ENCODE measurements at places on chromosomes 1 and 21.

- no peak for DNase-seq
These were observed 100.9 kb upstream of the RUNX3 start for GRCh38 chr1:25030674-25031589.

DNA sequence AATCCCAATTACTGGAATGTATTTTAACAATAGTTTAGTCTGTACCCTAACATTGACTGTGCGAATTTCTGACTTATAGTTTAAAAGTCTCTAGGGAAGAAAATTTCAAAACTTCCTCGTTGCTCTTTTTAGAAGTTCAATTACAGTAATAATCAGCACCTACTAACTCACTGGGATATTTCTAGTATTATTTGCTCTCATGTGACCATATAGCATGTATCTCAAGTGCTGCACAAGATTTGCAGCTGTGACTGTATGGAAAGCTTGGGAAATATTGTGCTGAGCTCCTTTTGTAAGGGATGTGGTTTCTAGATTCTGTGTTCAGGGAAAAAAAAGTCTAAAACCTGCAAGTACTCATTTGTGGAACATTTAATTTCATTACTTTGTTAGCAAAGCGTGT is 153.1 kb downstream of the ST6GALNAC3 start:
- no peak for DNase-seq

DNA sequence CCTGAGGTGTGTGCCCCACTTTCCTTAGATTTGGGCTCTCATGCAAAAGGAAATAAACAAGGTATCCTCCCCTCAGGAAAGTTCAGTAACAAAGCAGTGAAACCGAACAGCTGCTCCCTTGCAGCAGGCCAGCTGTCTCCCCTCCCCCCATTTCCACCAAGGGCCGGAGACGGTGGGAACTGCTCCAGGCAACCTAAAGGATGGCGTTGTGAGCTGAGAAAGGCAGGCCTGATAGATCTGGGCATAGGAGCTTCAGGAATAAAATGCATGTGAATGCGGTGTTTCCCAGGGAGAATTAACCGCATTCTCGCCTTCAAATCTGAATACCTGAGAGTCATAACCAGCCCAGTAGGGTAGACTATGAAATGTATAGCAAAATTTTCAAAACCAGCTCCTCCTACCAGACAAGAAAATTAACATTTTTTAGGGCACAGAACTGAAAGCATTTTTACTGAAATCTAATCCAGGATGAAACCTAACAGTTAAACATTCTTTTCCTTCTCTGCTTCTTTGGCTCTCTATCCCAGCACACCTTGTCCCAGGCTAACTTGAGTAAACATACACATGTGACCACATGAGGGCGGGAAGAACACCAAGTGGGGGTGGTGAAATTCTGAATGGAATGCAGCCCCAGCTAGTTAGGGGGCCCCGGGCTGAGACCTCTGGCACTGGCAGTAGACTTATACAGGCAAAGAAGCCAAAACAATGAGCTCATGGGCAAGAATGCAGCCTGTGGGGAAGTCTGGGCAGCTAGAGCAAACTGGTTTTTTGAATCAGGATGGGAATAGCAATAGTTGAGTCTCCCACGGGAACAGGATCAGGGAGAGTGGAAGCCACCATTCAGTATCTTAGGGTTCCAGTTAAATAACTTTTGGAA is 11.5 kb downstream of the MCL1 start:
- peak; percentile 85 for DNase-seq

- DNase-seq, result no peak
These were observed 32.6 kb downstream of the RNF11 start for GRCh38 chr1:51268634-51269033.

DNA sequence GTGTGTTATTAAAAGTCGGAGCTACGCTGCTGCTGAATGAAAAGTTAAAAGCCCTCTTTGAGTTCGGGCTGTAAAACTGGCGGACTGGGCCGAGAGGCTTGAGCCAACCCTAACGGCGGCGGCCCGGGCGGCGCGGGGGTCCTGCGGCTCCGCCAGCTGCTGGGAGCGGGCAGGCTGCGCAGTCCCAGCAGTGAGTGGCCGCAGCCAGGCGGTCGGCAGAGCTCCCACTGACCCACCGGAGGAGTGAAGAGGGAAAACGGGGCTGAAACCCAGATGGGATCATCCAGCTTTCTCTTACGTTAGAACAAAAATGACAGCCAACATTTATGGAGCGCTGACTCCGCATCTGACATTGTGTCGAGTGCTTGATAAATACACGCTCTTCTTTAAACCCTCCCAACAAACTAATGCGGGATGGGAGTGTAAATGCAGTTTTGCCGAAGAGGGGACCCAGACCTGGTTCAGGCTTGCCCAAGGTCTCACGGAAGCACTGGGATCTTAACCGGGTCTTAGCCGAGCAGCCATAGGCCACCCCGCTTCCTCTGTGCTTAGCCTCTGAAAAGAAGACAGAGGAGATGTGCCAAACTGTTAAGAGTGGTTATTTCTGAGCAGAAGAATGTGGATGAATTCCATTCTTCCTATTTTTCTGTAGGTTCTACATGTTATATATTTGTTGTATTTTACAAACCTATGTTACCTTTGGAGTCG is 3.5 kb downstream of the GRHL3 start:
- no peak for DNase-seq

- DNase-seq, result no peak
These were observed 15.8 kb upstream of the TMEM9 start for GRCh38 chr1:201169971-201170532.

GRCh38 chr1:221013691-221014660 is 134.7 kb downstream of the HLX start:
- no peak for DNase-seq

DNA sequence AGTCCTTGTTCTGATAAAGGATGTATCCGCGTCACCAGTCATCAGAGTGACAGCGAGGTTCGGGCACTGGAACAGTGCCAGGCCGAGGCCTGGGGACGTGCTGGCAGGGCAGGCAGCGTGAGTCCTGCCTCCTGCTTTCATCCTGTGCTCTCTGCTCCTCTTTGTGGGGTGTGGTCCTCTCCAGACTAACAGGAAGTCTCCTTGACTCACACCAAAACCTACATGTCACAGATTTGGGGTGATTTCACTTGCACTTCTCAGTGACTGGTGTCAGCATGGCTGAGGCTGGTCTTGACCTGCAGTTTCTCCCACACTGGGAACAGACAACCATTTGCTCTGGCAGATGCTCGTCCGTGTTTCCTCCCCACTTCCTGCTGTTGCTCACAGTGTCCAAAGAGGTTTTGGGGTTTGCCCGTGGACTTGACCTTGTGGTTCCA is 8.8 kb upstream of the NLRP3 start:
- peak; percentile 32 for DNase-seq

- DNase-seq, result no peak
These were observed 855 bp downstream of the DSCAM start for GRCh38 chr21:40846103-40846502.

DNA sequence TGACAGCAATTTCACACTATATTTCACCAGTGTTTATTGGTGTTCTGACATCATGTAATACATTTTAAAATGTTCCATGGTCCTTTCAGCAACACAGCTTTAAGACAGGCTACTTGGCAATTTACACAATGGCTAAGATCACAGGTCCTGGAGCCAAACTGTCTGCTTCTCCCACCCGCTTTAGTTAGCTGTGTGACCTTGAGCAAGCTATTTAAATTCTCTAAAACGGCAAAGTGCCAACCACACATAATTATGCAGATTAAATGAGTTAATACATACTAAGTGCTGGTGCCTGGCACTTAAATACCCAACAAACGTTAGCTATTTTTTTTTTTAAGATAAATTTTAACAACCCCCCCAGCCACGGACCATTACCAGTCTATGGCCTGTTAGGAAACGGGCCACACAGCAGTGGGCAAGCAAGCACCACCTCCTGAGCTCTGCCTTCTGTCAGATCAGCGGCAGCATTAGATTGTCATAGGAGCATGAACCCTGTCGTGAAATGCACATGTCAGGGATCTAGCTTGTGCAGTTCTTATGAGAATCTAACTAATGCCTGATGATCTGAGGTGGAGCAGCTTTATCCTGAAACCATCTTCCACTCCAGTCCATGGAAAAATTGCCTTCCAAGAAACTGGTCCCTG is 26.9 kb downstream of the SOD1 start:
- no peak for DNase-seq

Measured in BE2C (cell line).